ENCODE measurements at places on chromosomes 5 and 9. TPM values are rescaled to one million over a fixed set of nuclear protein-coding genes. Genes with fewer than 3 reads are reported as not detected.

The ZBTB34 gene
- polyA plus RNA-seq = 2.5 TPM

DNA sequence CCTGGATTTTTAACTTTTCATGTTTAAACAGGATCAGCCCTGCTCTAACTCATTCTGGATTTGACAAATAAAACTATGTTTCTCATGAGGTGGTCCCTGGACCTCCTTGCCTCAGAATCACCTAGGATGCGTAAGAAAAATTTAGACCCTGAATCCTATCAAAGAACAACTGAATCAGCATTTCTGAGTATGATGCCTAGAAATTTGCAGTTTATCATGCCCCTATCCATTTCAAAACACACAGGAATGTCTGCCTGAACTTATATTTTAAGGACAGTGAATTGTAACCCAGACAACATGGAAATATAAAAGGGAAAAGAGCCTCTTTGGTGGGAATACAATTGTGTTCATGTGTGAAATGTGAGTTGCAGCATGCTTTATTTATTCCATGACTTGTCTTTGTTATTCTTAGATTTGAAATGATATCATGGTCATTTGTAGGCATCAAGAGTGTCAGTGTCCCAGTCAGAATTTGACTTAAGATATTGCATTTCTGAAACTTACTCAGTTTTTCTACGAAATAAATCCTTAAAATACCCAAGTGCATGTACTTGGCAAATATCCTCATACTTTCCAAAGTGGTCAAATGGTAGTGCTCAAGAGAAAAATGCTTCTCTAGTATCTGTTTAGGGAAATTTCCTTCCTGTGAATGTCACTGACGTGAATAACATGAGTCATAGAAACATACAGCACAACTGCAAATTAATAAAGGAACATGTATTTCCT is 144.3 kb downstream of the GIN1 start:
- no peaks in the 10 kb centered on the region for H3K27me3 ChIP-seq
- H3K36me3 ChIP-seq = no peaks in the 10 kb centered on the region
- no peak overlapping the region for H3K4me3 ChIP-seq
- no peak overlapping the region for H3K27ac ChIP-seq

The EQTN gene
- not detected for polyA plus RNA-seq

GRCh38 chr5:122419142-122419894 is 107.3 kb downstream of the SNCAIP start:
- H3K4me3 ChIP-seq = no peak overlapping the region
- H3K27ac ChIP-seq = no peak overlapping the region
- H3K36me3 ChIP-seq = no peaks in the 10 kb centered on the region

GRCh38 chr5:68250661-68251298 is 35.2 kb downstream of the PIK3R1 start:
- no peak overlapping the region for H3K27ac ChIP-seq
- H3K36me3 ChIP-seq = no peaks in the 10 kb centered on the region
- no peak for DNase-seq
- H3K27me3 ChIP-seq = no peaks in the 10 kb centered on the region

DNA sequence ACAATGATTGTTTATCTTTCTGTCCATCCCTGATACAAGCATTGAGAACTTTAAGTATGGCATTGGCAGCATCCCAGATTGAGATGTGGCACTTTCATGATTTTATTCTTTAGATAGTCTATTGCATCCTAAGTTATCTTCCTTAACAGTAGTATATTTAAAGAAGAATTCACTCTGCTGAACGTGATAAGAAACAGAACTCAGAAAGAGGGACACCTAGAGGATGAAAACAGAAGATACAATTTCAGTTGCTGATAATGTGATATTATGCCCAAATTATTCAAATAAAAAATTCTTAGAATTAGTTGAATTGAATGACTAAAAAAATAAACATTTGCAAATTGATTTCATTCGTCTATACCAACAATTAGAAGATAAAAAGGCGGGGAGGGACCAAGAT is 218.1 kb upstream of the DMRTA1 start:
- H3K36me3 ChIP-seq = no peaks in the 10 kb centered on the region
- H3K4me3 ChIP-seq = no peak overlapping the region
- no peak for DNase-seq

The IFNB1 gene
- polyA plus RNA-seq = not detected
